ENCODE measurements at places on chromosomes 13 and 19.

- no peak for DNase-seq
Observed at GRCh38 chr13:23551213-23552008, 18.8 kb upstream of the TNFRSF19 start.

DNA sequence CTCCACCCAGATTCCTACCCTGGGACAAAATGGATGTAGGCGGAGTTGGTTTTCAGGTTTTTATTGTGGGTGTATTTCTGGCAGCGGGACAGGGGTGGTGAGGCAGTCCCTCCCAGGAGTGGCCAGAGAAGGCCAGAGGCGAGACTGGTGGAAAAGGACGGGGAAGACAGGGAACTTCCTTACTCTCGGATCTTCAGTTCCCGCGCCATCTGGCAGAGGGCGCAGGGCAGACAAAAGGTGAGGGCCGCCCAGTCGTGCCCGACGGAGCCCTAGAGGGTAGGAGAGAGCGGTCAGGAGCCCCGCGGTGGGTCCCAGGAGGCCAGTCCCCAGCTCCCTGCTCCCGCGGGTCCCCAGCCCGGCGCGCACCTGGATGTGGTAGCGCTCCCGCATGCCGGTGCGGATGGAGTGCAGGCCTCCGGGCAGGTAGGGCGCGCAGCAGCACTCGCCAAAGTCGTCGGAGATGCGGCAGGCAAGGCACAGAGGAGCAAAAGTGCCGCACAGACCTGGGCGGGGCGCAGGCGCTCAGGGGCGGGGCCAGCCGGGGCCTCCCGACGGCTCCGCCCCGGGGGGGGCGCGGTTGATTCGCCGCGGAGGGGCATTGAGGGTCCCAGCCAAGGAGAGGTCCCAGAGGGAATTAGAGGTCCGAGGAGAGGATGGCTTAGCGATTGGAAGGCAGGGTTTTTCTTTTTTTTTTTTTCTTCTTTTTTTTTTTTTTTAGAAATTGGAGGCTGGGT is 3.0 kb downstream of the CNFN start:
- DNase-seq, result no peak

GRCh38 chr19:3019211-3019854 is 9.7 kb downstream of the TLE2 start:
- DNase-seq, result no peak

- DNase-seq, result no peak
Observed at GRCh38 chr19:924553-925086, 1.2 kb upstream of the ARID3A start.

DNA sequence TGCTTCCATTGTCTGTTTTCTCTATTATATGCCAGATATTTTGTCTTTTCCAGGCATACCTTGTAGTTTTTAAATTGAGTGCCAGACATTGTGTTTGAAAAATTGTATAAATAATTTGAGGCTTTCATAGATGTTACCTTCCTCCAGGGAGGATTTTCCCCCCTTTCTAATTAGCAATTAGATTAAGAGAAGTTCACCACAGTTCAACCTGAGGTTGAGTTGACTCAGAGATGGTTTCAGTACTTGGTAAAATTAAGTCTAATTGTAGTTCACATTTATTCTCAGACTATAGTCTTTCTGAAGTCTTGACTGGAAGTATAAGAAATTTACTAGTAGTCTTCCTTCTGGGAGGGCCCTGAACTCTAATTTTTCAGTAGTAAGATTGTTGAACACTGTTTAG is 104.1 kb upstream of the SCEL start:
- no peak for DNase-seq

GRCh38 chr13:108212886-108213285 is 2.5 kb downstream of the LIG4 start:
- no peak for DNase-seq

All from NCI-H2081 treated with DMSO at 0.1 percent for 48 hours (cell line).